CD4-positive, CD25-positive, alpha-beta regulatory T cell (primary cell): ENCODE measurements at places on chromosomes 7 and 10. TPM values are rescaled to one million over a fixed set of nuclear protein-coding genes. Genes with fewer than 3 reads are reported as not detected.

Gene TNS3
- polyA plus RNA-seq = not detected

Gene BZW2
- 46.2 TPM for polyA plus RNA-seq

Gene CDHR1
- not detected for polyA plus RNA-seq

Gene HOXA10
- not detected for polyA plus RNA-seq

GRCh38 chr10:68099736-68100135 is 9.6 kb upstream of the MYPN start:
- DNase-seq = no peak

DNA sequence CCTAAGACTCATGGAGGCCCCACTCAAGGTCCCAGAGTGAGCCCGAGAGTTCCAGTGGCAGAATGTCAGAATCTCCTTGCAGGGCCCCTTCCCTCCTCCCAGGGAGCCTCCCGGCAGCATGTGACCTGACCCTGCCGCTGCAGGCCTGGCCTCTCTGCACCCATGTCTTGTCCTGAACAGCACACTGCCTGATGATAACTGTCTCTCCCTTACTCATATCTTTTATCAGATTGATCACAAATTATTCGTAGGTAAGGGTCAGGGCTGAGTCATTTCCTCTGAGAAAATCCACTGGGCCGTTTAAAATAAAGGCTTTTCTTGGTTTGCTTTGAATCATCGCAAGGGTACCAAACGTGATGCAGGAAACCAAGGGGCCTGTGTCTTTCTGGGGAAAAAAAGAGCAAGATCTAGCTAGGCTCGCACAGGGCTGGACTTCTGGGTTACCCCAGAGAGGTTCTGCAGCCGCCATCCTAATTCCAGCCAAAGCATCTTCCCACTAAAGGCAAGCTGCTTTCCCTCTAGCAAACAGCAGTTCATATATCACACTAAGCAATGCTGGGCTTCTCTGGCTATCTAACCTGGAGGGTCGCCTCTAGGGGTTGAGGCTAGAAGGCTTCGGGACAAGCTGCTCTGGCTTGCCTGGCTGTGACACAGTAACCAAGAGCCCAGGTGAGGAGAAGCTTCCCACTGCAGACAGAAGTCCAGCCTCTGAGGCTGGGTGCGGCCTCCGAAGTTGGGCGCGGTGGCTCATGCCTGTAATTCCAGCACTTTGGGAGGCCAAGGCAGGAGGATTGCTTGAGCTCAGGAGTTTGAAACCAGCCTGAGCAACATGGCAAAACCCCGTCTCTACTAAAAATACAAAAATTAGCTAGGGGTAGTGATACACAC is 104.9 kb downstream of the SPDYE5 start:
- no peak for DNase-seq

DNA sequence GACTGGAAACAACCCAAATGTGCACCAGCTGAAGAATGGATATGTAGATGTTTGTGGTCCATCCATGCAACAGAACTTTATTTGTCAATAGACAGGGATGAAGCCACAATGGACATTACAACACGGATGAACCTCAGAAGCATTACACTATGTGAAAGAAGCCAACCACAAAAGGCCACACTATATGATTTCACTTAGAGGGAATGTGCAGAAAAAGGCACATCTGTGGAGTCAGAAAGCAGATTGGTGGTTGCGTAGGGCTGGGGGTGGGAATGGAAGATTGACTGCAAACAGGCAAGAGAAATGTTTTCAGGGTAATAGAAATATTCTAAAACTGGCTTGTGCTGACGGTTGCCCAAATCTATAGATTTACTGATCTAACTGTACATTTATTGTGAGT is 34.3 kb upstream of the WASHC2A start:
- no peak for DNase-seq

DNA sequence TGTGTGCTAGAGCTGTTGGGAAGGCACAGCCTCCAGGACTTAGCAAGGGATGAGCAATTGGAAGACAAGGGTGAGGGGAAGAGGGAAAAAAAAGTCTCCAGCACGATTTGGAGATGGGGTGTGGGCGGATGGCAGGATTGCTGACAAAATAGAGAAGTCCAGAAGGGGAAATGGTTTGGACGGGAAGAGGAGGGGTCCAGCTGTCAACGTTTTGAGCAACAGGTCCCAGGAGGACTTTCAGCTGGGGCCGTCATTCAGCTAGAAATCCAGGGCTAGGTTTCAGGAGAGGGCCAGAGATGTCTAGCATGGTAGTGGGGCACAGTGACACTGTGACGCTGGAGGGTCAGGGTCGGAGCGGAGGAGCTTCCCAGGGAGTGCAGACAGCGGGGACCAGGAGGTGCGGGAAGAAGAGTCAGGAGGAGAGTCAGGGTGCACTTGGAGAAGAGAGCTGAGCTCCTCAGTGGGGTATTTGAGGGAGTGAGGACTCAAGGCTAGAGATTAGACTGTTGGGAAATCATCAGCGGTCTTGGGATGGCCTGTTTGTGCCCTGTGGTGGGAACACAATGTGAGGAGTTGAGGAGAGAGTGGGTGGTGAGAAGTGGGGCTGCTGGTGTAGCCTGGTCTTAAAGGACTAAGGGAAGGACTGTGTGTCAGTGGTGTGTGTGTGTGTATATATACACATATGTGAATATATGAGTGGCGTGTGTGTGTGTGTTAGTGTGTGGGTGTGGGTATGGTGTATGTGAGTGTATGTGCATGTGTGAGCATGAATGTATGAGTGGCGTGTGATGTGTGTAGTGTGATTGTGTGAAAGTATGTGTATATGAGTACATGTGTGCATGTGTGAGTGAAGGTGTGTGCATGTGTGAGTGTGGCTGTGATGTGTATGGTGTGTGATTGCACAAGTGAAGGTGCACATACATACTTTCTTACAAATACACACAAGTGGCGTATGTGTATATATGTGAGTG is 3.8 kb downstream of the ZYX start:
- DNase-seq = no peak

GRCh38 chr7:118222591-118222990 is 1.9 kb upstream of the ANKRD7 start:
- no peak for DNase-seq

DNA sequence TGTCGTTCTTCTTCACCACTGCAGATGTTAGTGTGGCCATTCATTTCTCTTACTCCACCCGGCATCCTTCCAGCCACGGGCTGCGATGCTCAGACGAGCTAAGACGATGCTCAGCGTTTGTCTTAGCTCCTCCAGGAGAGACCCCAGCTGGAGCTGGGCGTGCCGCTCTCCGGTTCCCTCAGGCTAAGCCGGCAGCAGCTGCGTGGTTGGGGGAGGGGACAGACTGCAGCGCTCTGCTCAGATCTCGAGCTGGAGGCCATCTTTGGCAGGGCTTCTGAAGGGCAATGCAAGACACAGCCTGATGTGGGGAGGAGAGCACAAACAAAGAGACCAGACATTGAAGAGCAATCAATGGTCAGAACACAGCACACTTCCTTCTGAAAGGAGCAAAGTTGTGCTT is 4.8 kb downstream of the INA start:
- DNase-seq = no peak

DNA sequence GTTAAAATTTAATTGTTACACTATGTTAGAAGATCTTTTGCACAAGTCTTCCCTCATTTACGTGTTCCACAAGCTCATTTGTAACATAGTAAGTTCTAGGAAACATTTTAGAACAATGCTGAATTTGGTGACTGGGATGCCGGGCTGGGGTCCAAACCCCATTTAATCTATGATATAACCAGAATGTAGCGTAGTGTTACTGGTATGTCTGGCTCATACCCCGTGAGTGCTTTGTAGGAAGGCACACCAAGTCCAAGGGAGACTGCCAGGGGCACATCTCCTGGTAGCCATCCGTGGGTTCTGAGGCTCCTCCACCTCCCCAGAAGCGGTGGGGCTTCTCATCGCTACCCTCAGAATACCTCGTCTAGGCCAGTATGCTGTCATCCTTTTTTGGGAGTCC is 21.3 kb upstream of the TMEM236 start:
- DNase-seq = no peak

DNA sequence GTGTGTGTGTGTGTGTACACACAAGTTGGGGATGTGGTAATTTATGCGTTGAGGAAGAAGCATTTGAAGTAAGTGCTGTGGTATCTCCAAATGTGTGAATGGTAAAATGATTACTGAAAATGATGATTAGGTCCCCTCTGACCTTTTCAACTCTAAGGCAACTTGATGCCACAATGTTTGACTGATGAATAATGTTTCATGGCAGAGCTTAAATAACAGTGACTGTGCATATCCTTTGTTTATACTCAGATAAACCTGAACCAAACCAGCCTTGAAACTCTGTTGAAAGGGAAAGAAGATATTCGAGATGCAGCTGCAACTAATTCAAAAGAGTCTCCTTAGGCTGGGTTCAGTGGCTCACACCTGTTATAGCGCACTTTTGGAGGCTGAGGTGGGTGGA is 64.8 kb upstream of the YAE1 start:
- no peak for DNase-seq
